ENCODE measurements at places on chromosomes 13 and 19.

DNA sequence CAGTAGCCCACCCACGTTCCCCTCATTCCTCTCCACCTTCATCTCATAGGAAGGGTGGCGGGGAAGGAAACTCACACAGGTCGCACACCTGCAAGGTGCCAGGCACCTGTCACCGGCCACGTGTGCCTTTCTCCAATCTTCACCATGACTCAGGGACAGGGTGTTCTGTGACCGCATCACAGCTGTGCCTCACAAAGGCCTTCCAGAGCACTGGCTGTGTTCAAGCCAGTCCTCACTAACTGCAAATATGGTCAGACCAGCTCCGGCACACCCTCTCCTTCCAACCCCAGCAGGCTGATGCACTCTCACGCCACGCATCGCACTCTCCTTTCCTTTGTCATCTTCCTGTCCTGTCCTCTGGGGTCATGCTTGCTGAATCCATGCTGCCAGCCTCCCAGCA lies 415.9 kb downstream of the IRS2 start:
- DNase-seq = no peak
- H3K4me3 ChIP-seq = no peak overlapping the region
- no peak overlapping the region for H3K27ac ChIP-seq
- H3K27me3 ChIP-seq = no peaks in the 10 kb centered on the region
- H3K36me3 ChIP-seq = no peaks in the 10 kb centered on the region

- H3K36me3 ChIP-seq = no peaks in the 10 kb centered on the region
- no peaks in the 10 kb centered on the region for H3K27me3 ChIP-seq
- no peak overlapping the region for H3K4me3 ChIP-seq
- peaks cover 29% of the 10 kb centered on the region for H3K4me1 ChIP-seq
These were observed 159.6 kb downstream of the FOXO1 start for GRCh38 chr13:40506592-40507446.

GRCh38 chr13:49821216-49822009 lies 28.9 kb upstream of the KPNA3 start:
- no peak overlapping the region for H3K4me3 ChIP-seq
- H3K27me3 ChIP-seq = peaks cover 12% of the 10 kb centered on the region
- DNase-seq = no peak
- H3K4me1 ChIP-seq = no peaks in the 10 kb centered on the region

GRCh38 chr13:79432992-79433391 lies 26.9 kb upstream of the RBM26 start:
- peaks cover 5% of the 10 kb centered on the region for H3K36me3 ChIP-seq
- no peak overlapping the region for H3K27ac ChIP-seq
- H3K4me3 ChIP-seq = no peak overlapping the region
- H3K27me3 ChIP-seq = peaks cover 4% of the 10 kb centered on the region
- H3K4me1 ChIP-seq = peaks cover 4% of the 10 kb centered on the region

GRCh38 chr19:34960940-34961679 lies 2.9 kb downstream of the ZNF792 start:
- peaks cover 38% of the 10 kb centered on the region for H3K4me1 ChIP-seq
- H3K27ac ChIP-seq = peak overlapping the region; percentile 86
- peak overlapping the region; percentile 92 for H3K4me3 ChIP-seq
- DNase-seq = peak; percentile 15

Measured in activated CD8-positive, alpha-beta T cell treated with anti-CD3 and anti-CD28 coated beads, Interleukin-2, amount 10 ng/mL, durations not matched to agents 7 days and 5 days (primary cell).